ENCODE measurements at places on chromosomes 3 and 15. TPM values are rescaled to one million over a fixed set of nuclear protein-coding genes. Genes with fewer than 3 reads are reported as not detected.

The CHRFAM7A gene
- 1.8 TPM for total RNA-seq

DNA sequence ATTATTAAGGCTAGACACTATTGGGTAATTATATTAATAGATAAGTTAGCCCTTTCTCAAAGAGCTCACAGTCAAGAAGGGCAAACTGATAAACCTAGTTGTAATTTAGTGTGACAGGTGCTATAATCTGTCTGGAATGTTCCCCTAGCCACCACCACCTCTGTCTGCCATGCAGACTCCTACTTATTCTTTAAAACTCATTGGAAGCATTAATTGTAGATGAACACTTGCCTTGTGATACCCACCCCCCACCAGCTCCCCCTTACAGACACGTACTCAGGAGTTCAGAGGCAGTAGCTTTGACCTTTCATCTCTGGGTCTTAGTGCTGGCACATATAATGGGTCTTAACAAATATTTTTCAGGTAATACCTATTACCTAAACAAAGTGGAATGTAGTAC is 195.9 kb downstream of the TP63 start:
- no peak for DNase-seq

DNA sequence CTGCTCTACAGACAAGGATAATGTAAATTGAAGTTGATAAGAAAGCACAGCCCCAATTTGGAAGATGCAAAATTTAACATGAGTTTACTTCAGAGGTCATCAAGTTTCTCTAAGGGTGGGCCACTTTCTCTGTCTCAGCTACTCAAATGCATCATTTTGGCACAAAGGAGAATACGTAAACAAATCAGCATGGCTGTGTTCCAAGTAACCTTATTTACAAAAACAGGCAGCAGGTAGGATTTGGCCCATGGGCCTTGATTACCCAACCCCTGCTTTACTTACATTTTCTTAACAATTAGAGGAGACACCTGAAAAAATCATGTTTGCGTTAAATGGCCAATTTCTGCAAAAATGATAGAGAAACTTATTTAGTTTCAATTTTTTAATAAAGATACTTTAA is 181.7 kb downstream of the GBE1 start:
- DNase-seq = no peak

GRCh38 chr3:114356066-114356465 is 62.2 kb downstream of the TIGIT start:
- DNase-seq = no peak

The EIF4G1 gene
- 229 TPM for total RNA-seq

The TUSC2 gene
- 26.2 TPM for total RNA-seq

- no peak for DNase-seq
These were observed 23.2 kb upstream of the LAMP3 start for GRCh38 chr3:183185696-183186095.

GRCh38 chr3:120597445-120598049 is 1.4 kb downstream of the NDUFB4 start:
- DNase-seq = no peak

All from left cardiac atrium (tissue), 4 donors.